Fibroblast of lung (primary cell): ENCODE measurements at places on chromosomes 16 and 17. TPM values are rescaled to one million over a fixed set of nuclear protein-coding genes. Genes with fewer than 3 reads are reported as not detected.

Gene CTRB2
- not detected in 2 replicates for total RNA-seq

DNA sequence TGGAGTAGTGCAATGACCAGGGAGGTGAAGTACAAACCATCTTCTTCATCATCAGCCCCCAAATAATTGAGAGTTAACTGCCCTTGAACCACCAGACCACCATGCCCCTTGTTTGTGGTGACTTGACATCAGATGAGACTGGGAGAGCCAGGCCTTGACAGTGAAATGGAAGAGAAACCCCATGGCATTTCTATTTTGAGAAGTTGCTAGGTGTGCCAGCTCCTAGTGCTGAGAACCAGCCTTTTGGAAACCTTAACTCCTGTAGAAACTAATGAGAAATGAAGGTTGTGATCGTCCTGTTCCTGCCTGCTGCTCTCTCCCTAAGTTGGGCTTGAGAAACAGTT lies 2.8 kb downstream of the TMEM94 start:
- DNase-seq, result no peak

GRCh38 chr16:48011878-48012658 lies 143.7 kb downstream of the ABCC12 start:
- DNase-seq, result no peak

DNA sequence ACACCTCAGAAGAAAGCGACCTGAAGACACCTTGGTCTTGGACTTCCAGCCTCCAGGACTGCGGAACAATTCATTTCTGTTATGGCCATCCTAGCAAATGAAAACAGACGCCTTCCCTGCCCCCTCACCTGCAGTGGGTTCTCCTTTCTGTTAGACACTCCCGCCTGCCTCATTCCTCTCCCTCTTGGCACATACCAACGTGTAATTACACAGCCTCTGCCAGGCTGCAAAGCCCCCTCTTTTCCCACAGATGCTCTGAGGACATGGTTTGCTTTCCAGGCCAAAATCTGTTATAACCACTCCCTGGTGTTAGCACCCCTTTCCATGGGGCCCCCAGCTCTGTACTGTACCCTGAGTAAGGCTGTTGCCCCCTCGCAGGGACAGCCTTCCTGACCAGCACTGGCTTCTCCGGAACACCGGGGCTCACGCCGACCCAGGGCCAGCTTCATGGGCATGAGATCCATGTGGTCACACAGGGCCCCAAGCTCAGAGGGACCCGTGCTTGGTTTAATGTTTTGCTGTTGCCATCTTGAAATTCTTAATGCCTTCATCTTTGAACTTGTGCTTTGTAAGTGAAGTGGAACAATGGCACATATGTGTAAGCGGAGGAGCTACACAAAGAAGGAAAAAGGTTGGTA lies 64.1 kb downstream of the SDK2 start:
- no peak for DNase-seq

GRCh38 chr16:7596308-7596707 lies 263.7 kb downstream of the RBFOX1 start:
- DNase-seq, result no peak

GRCh38 chr17:61253362-61253761 lies 146.3 kb upstream of the TBX2 start:
- no peak for DNase-seq

- no peak for DNase-seq
These were observed 6.2 kb downstream of the SAMD14 start for GRCh38 chr17:50123649-50124349.

GRCh38 chr16:1142911-1143310 lies 10.0 kb upstream of the CACNA1H start:
- no peak for DNase-seq

GRCh38 chr17:51298508-51299371 lies 38.4 kb downstream of the UTP18 start:
- peak; percentile 32 for DNase-seq

GRCh38 chr17:15928286-15928785 lies 16.6 kb upstream of the ADORA2B start:
- no peak for DNase-seq

Gene SEPTIN1
- total RNA-seq, result 0.17 and 0.26 TPM in 2 replicates

Gene DOC2B
- not detected in 2 replicates for total RNA-seq

- no peak for DNase-seq
These were observed 173.5 kb downstream of the AIPL1 start for GRCh38 chr17:6261466-6261865.

Gene PRAC2
- not detected in 2 replicates for total RNA-seq

DNA sequence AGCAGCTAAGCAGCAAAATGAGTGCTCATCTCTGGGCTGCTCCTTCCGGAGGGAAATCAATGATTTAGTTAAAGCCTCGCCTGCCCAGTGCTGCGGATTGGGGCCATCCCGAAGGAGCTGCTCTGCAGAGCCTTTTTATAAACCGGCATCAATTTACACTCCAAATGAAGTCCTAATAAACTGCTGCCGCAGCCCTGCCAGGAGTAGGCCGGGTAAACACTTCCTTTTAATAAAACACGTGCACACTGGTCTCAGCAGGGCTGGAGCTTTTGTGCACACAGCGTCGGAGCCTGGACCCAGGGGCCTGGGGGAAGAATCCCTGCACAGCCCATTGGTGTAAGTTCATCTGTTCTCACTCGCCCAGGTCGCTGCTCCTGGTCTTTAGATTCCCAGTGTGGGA lies 79.6 kb upstream of the HS3ST2 start:
- DNase-seq, result no peak
